ENCODE measurements at places on chromosomes 7 and 10.

GRCh38 chr10:28940158-28940888, 263.0 kb downstream of the BAMBI start:
- peak; percentile 75 for DNase-seq

DNA sequence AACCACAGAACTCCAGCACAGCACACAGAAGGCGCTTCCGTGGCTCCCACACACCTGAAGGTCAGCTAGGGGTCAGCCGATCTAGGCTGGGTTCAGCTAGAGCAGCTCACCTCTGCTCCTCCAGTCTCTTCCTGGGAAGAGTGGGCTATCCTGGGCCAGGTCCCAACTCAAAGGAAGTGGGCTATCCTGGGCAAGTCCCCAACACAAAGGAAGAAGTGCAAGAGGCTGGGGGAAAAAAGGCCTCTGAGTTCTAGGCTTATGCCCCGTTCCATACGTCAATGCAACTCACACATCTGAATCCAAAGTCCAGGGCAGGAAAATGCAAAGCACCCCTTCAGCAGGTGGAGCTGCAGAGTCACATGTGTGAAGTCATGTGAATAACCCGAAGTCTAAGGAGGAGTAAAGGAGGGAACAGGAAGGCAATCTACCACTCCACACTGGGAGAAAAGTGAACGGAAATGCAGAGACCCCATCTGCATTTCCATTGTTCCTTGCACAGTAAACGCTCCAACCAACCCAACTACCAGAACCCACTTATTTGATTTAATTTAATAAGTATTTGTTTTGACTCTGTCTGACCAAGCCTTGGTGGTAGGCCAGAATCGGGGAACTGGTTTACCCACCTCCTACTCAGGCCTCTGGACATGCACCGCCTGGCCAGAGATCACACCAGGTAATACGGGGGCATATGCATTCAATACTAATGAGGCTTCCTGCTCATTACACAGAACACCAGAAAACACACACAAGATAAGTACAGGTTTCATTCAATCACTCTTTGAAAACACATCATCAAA, 95.5 kb upstream of the RNF32 start:
- no peak for DNase-seq

GRCh38 chr7:81162771-81163525, 244.1 kb upstream of the SEMA3C start:
- no peak for DNase-seq

DNA sequence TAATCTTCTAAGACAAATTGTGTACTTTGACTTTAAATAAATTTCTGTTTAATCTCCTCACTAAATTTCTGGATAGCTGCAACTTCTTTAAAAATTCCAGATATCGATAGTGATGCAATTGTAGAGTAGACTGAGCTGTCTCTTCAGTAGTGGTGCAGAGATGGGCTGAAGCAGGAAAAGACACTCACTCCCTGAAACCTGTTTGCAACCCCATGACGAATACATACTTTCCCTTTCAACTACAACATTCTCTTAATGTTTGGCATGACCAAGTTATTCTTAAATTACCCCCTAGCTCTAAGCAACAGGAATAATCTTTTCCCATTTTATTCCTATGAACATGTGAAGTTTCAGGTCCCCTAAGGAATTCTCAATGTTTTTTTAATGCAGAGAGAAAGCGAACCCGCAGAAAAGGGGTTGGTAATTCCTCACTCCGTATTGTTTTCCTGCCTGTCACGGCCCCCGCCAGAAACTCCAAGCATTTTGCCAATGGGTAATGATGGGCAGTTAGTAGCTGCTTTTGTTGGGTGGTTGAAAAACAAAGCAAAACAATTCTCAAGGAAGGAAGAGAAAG, 1.3 kb downstream of the THSD7A start:
- DNase-seq: no peak

DNA sequence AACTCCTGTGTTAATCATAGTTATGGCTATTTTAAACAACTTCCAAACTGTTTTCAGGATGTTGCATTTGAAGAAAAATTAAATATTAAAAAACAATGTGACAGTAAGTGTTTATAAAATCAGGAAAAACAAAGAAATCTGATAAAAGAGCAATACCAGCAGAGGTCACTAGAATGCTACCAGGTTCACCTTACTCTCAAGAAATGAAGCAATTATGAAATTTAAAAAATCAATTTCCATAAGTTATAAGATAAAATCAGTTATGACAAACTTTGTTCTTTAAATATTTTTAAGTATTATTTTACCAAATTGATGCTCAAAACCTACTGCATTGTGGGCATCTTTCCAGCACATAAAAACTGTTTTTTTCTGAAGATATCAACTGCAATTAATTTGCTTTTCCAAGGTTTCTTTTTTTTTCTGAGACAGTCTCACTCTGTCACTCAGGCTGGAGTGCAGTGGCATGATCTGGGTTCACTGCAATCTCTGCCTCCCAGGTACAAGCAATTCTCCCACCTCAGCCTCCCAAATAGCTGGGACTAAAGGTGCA, 50.7 kb upstream of the RHEB start:
- no peak for DNase-seq

- DNase-seq: no peak
These were observed 254.9 kb downstream of the KIAA1217 start for GRCh38 chr10:24463611-24464426.

GRCh38 chr7:82109288-82109687, 334.3 kb downstream of the CACNA2D1 start:
- no peak for DNase-seq

DNA sequence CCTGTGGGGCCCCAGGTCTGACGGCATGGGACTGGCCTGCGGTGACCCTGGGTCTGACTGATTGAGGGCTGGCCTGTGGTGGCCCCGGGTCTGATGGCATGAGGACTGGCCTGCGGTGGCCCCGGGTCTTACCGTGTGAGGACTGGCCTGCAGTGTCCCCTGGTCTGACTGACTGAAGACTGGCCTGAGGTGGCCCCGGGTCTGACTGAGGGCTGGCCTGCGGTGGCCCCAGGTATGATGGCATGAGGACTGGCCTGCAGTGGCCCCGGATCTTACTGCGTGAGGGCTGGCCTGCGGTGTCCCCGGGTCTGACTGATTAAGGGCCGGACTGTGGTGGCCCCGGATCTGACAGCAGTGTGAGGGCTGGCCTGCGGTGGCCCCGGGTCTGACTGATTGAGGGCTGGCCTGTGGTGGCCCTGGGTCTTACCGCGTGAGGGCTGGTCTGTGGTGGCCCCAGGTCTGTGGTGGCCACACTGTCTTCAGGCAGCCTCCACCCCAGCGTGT, 10.9 kb downstream of the JAKMIP3 start:
- no peak for DNase-seq

GRCh38 chr10:6061056-6061455, 1.1 kb downstream of the IL2RA start:
- no peak for DNase-seq

DNA sequence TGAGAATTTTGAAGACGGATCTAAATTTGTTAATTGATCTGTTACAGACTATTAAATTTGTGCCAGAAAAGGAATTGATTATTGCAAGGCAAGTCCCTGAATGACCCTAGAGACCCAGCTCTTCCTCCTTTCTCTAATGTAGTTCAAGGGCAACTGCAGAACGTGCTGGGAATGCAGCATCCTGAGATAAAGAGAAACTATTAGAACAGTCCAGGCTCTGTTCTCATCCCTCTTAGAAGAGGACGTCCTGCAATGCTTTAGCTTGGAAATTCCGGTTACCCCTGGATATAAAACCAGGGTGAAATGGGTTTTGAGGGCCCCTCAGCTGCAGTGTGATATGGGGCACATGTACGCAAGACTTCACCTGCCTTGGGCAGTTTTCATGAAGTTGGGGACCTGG, 67.3 kb downstream of the PTN start:
- DNase-seq: no peak

GRCh38 chr10:84519235-84519634, 190.8 kb downstream of the CCSER2 start:
- no peak for DNase-seq

DNA sequence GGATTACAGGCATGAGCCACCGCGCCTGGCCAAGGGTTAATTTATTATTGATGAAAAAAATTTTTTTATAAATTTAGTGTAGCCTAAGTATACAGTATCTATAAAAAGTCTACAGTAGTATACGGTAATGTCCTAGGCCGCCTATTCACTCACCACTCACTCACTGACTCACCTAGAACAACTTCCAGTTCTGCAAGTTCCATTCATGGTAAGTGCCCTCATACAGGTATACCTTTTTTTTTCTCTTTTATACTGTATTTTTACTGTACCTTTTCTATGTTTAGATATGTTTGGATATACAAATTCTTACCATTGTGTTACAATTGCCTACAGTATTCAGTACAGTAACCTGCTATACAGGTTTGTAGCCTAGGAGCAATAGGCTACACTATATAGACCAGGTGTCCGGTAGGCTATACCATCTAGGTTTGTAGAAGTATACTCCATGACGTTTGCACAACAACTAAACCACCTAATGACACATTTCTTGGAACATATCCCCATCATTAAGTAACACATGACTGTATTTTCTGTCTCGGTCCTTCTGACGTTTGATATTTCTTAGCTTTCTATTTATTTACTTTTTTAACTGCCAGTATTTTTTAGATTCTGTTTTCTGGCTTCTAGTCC, 23.4 kb downstream of the IRF5 start:
- no peak for DNase-seq

GRCh38 chr10:18005781-18006456, 54.2 kb downstream of the SLC39A12 start:
- no peak for DNase-seq

DNA sequence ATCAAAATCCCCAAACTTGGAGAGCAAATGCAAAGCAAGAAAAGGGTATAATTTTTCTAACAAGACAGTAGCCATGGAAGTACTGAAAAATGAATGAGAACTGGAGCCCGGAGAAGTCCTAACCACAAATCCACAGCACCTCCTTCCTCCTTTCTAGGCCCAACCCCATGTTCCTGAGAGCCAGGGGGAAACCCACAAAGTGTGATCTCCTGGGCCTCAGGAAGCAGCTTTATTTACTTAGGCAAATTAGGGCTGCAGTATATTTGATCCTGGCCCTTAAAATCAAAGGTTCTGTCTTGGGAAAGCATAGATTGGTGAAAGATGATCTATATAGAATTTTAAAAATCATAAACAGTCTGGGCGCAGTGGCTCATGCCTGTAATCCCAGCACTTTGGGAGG, 103.0 kb downstream of the DOCK4 start:
- DNase-seq: no peak

DNA sequence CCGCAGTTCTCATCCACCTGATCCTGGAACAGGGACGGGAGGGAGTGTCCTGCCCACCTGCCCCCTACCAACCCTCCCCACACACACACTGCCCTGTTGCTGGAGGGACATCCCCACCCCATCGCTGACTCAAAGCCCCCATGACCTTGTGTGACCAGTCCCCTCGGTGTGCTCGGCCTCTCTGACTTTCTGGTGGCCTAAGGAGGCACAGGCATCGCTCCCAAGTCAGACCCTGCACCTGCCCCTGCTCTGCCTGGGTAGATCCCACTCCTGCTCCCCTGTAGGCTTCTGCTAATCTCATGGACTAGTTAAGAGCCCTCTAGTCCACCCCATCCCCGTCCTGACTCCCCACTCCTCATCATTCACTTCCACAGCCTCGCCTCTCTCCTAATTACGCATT, 58.8 kb upstream of the DOCK1 start:
- no peak for DNase-seq

GRCh38 chr10:45238896-45239295, 76.5 kb downstream of the OR13A1 start:
- no peak for DNase-seq

- no peak for DNase-seq
These were observed 128.2 kb upstream of the AGR3 start for GRCh38 chr7:17009933-17010332.

- DNase-seq: no peak
These were observed 75.6 kb downstream of the CCDC6 start for GRCh38 chr10:59830601-59831259.

DNA sequence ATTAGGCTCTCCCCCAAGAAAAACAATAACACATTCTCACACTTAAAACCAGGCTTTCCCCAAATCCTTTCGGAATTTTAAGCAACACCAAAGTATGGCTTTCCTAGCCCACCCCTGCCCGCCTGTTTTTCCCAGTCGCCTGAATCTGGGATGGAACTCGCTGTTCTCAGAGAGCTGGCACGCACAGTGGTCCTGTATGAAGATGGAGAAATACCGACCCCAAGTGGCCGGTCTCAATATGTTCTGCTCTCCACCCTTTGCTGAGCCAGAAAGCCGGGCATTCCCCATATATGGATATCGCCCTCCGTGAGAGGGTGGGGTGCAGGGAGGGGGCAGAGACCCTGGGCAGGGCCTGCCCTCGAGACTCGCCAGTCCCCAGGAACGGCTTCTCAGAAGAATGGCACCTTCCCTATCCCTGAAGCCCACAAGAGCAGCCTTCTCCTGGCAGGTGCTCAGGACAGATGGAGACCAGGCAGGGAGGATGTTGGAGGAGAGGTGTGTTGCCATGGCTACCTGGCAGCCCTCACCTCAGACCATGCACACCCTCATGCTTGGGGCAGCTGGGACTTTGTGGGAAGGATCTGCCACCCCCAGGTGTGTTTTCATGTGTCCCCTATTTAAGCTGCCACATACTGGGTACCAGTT, 3.4 kb downstream of the TACR2 start:
- DNase-seq: no peak

DNA sequence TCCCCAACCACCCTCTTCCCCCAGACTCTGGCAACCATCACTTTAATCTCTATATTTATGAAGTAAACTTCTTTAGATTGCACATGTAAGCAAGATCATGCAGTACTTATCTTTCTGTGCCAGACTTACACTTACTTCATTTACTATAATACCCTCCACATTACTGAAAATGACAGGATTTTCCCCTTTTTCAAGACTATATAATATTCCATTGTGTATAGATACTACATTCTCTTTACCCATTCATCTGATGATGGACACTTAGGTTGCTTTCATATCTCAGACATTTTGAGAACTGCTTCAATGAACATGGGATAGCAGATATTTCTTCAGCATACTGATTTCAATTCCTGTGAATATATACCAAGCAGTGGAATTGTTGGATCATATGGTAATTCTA, 4.4 kb downstream of the DOCK4 start:
- no peak for DNase-seq

DNA sequence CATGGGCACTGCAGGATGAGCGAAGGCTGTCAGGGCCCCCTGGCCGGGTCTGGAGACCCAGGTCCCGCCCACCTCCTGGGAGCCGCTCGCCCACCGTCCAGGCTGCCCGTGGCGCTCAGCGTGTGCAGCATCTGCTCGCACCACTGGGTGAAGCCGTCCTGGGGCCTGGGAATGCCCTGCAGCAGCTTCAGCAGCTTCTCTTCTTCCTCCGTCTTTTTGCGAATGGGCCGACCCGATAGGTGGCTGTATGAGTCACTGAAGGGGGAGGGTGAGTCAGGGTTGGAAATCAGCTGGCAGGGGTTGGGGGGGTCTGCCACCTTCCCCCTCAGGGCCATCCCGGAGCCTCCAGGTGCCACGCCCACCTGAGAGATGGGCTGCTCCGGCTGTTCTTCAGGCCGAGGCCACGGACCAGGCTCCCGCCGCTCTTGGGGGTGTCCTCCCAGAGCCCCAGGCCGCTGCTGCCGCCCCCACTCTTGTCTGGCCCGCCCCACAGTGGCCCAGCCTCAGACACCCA, 8.7 kb downstream of the GNB2 start:
- DNase-seq: no peak

Data from SK-N-MC (cell line).